Midbrain (tissue), 1 donor: ENCODE measurements at places on chromosomes 4 and X.

DNA sequence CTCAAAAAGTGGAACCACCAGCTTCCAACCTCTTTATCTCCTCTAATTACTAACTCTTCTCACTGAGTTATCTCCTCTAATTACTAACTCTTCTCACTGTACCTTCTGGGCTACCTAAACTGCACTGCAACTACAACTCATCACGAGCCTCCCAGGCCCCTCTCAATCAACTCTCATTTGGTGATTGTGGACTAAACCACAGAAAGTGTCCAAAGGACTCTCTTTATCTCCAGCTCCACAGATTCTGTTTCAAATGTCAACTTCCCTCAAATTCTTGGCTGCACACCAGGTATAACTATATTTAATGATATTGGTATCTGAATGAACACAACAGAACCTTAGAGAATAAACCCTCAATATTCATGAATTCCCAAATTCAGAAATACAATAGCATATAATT, 182.9 kb downstream of the MAML3 start:
- DNase-seq, result no peak

- no peak for DNase-seq
Observed at GRCh38 chr4:75634281-75634680, 4.0 kb upstream of the CDKL2 start.

DNA sequence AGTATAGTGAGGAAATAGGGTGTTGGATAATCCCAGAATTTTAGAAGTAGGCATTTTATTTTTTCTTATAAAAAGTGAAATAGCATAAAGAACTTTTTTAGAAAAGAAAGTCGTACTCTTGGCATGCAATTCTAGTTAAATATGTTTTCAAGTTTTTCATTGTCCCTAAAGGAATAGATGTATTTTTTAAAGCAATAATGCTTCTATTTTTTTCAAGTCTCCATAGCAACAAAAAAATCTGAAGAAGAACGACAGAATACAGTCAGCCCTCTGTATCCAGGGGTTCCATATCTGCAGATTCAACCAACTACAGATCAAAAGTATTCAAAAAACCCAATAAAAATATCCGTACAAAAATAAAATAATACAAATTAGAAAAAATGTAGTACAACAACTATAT, 538.2 kb downstream of the GLUD2 start:
- no peak for DNase-seq

DNA sequence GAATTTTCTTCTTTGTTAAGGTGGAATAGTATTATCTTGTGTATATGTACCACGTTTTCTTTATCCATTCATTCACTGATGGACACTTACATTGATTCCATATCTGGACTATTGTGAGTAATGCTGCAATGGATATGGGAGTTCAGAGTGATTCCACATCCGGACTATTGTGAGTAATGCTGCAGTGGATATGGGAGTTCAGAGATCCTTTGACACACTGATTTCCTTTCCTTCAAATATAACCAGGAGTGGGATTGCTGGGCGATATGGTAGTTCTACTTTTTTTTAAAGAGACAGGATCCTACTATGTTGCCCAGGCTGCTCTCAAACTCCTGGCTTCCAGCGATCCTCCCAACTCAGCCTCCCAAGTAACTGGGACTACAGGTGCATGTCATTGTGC, 12.1 kb downstream of the TMEM156 start:
- no peak for DNase-seq

GRCh38 chr4:152594057-152594456, 58.2 kb upstream of the FBXW7 start:
- DNase-seq, result no peak
